GM20000 (cell line): ENCODE measurements at places on chromosomes 7 and 10.

GRCh38 chr10:26217396-26218086, 967 bp downstream of the GAD2 start:
- DNase-seq = peak; percentile 45

GRCh38 chr10:48505394-48506112, 99.3 kb downstream of the ARHGAP22 start:
- no peak for DNase-seq

DNA sequence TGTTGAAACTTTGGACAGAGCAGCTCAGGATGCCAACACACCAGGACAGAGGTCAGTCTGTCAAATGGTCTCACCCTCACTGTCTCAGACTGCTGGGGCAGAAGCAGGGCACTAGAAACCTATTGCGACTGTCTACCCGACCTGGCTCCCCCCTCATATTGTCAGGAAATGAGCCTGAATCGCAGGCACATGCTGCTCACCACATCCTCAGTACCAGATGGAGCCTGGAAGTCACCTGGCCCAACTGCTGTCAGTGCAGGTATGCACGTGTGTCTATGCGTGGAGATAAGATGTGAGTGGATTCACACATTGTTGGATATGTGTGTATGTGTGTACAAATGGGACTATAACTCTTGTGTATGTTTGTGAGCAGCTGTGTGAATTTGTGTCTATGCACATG, 3.2 kb upstream of the CDHR1 start:
- no peak for DNase-seq

GRCh38 chr7:130996205-130996832, 262.3 kb upstream of the KLF14 start:
- DNase-seq = no peak

DNA sequence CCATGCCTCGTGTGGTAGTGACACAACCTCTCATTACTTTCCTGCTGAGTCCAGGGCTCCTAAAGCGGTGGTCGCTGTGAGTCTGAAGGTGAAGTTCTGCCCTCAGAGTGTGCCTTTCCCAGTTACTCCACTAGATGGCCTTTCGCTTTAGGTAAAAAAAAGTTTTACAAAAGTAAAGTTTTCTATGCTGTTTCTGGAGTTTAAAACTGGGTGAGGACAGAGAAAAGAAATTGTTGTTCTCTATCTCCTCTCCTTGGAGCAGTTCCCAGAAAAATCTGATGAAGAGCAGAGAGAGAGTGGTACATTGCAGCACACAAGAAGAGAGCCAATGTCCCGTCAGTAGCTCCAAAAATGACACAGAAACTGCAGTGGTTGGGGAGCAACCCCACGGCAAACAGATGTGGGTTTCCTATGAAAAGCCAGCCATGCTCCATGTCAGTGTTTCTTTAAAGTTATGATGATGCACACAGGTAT, 257.1 kb downstream of the GLI3 start:
- DNase-seq = no peak

DNA sequence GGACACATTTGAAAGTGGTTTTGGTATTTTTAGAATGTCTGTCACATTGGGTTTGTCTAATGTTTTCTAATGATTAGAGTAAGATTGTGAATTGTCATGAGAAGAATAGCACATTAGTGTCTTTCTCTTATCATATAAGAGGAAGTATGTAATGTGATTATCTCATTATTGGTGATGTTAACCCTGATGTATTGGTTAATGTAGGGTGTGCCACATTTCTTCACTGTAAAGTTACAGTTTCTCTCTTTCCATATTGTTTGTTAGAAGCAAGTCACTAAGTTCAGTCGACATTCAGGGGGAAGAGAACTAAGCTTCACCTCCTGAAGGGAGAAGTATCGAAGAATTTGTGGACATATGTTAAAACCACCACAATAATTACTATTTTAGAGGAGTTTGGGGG, 56.3 kb upstream of the DNAH11 start:
- DNase-seq = no peak
